Stimulated activated CD4-positive, alpha-beta T cell treated with anti-CD3 and anti-CD28 coated beads, Interleukin-15, amount 100 ng/mL, for 1 hour (primary cell): ENCODE measurements at places on chromosomes 3 and 15.
A peak's percentile ranks its signal among the peaks of the same experiment; 100 is the strongest.

DNA sequence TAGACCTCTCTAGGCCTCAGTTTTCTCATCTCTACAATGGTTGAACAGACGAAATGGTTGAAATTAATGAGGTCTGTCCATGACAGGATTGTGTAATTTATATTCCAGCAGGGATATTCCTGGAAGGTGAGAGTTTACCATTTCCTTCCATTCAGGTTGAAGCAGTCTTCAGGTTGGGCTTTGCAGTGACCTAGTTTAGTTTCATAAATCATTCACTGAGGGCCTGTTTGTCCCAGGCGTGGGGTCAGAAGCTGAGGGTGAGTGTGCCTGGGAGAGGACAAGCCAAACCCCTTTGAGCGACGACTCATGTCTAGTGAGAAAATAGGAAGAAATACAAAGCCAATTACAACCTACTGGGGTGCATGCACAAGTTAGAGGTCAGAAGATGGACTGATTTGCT lies 57.2 kb upstream of the CACNA2D3 start:
- DNase-seq, result no peak

GRCh38 chr3:125375950-125376679 lies 990 bp upstream of the ZNF148 start:
- no peak for DNase-seq

- DNase-seq, result no peak
These were observed 112.3 kb downstream of the WDR76 start for GRCh38 chr15:43939070-43939469.

GRCh38 chr3:72413228-72413627 lies 435.0 kb downstream of the SHQ1 start:
- no peak for DNase-seq

- no peak for DNase-seq
These were observed 10.7 kb downstream of the GORASP1 start for GRCh38 chr3:39096775-39097174.

- DNase-seq, result no peak
These were observed 120.1 kb upstream of the SPATA12 start for GRCh38 chr3:56940321-56940720.

DNA sequence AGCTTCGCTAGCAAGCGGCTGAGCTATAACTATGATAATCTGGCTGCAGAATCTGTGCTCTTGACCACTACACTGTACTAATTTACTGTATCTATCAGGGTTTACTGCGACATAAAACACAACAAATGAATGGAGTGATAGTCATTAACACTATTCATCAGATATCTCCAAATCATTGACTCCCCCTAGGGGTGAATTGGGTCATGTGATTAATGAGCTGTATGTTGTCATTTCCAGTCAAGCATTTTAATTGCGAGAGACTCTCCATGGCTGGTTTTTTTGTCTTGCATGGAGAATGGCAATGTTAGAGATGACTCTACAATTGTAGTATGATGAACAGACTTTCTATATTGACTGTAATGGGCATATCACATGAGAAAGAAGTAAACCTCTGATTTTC lies 10.5 kb upstream of the TM4SF18 start:
- no peak for DNase-seq

GRCh38 chr3:24128199-24129005 lies 183.3 kb downstream of the NR1D2 start:
- no peak for DNase-seq

DNA sequence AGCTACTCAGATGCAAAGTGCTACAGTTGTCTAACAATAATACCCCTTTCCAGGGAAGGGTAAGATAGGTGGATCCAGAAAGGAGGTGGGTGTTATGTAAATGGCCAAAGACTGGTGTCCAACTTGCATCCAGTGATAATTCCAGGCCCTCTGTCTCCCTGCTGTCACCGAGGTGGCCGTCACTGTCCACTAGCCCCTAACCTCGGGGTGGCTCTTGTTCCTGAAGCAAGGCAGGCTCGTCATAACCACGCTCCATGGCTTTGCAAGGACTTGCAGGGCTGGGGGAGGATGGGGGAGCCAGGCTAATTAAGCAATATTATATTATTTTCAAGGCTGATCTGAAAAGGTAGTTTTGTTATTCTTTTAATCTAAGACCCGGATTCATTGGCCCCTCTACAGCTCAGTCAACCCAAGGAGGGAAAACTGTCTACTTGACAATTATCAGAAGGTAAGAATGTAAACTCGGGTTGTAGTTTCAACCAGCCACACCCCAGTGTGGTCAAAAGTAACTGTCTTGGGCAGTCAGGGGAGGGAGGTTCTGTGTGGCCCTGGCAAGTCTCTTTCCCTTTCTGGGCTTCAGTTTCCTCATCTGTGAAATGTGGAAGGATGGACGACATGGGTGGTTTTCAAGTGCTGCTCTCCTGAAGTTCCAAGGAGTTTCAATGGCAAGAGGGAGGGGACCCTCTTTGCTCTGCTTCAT lies 220.1 kb upstream of the BHLHE40 start:
- no peak for DNase-seq

DNA sequence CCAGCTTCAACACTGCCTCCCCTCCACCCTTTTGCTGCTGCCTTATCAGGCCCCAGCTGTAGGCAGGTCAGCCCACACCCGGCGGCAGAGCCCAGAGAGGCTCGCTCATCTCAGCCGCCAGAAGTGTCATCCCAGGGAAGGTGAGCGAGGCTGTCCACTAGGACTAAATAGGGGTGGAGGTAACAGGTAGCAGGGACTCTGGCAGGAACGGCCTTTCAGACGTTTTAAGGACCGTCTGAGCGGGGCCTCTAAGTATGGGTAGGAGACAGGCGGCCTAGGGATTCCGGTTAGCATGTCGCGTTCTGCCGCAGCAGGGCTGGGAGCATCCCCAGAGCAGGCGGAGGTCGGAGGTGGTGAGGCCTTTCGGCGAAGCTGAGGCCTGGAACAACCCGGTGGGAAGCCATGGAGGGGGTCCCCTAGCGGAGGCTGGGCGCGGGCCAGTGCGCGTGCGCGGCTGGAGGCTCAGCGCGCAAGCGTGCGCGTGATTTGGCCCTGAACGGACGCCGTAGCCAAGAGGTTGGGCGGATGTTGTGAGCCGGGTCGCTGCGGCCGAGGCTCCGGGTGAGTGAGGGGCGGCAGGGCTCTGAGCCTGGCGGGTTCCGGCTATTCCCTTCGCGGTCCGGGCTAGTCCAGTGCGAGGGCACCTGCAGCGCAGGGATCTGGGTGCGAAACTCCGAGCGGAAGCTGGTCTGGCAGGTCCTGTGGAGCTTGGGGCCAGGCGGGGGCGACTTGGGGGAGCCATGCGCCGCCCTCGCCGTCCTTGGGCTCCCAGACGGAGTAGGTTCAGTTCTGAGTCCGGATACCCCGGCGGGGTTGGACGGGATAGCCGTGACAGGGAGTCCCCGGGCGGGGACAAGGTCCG lies at the start of the genes MST1 and RNF123:
Gene MST1 (minus strand): TSS at position 429 of the 862 bp plus-strand sequence. CDS start 783 bp downstream, outside the sequence.
Gene RNF123 (plus strand): TSS at position 512 of the 862 bp plus-strand sequence. CDS start 1,609 bp downstream, outside the sequence.
- DNase-seq, result peak; percentile 90

DNA sequence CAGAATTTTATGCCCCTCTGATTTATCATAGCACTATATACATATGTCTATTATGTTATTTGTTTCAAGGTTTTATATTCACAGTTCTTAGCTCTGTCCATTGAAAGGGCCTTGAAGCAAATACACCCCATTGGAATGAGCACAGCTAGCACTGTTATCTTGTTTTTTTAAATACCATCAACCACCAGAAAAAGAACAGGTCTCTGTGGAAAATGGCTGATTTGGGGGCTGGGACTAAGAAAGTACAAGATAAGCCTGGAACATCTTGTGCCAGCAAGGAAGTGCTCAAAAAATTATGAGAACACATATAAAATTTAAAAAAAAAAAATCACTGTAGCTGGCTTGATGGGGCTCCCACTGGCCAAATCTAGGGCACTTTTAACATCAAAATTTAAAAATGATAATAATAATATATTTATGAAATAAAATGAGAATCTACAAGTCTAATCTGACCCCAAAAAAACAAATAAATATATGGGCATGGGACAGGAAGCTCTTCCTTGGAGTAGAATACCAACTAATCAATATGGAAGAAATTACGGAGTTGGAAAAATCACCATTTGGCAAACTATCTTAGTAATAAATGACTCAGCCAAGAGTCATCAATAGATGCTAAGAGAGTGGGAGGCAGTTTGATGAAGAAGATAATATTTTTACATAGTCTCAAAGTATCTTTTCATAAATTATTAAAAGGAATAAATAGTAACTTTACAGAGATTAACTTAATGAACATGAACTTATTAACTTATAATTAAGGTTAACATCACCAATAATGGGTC lies 20.5 kb downstream of the IFT80 start:
- no peak for DNase-seq

- peak; percentile 12 for DNase-seq
These were observed 490 bp downstream of the TOMM70 start for GRCh38 chr3:100400419-100400779.

DNA sequence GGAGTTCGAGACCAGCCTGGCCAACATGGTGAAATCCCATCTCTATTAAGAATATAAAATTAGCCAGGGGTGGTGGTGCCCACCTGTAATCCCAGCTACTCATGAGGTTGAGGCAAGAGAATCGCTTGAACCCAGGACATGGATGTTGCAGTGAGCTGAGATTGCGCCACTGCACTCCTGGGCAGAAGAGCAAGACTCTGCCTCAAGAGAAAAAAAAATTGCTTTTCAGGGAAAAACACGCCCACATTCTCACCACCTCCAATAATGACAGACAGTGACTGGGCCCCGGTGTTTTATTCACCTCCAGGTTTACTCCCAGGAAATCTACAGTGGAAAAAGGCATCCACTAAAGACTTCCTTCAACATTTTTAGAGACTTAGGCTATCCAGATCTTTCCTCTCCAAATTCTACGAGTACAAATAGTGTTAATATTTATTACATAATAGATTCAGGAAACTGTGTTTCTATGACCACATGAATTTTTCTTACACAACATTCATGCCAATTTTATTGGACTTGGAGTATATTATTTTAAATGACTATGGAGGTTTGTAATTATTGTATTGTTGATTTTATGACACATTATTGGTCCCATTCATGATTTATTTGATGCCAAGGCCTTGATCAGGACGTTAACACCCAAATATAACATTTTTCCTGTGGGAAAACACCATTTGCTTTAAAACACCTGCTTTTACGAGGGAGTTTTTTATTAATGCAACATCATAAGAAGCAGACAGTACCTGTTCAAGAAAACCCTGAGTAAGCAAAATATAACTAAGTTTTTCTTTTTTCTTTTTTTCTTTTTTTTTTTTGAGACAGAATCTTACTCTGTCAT lies 26.6 kb downstream of the IGF2BP2 start:
- DNase-seq, result no peak

DNA sequence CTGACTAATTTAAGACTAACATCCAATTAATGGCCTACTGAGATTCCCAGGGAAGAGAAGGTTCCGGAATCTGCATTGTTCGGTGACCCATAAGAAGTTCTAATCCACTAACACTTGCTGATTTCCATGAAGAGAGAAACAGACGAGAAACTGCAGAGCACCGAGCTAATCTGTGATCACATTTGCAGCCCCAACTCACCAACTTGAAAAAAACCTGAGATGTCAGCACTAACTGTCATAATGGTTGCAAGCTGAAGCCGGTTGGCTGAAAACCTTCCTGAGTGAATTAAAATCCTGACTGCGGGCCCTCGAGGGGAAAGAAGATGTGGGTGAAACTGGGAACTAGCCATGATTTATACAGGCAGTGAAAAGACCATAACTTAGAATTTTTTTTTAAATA lies 204.8 kb upstream of the IGF1R start:
- DNase-seq, result no peak

DNA sequence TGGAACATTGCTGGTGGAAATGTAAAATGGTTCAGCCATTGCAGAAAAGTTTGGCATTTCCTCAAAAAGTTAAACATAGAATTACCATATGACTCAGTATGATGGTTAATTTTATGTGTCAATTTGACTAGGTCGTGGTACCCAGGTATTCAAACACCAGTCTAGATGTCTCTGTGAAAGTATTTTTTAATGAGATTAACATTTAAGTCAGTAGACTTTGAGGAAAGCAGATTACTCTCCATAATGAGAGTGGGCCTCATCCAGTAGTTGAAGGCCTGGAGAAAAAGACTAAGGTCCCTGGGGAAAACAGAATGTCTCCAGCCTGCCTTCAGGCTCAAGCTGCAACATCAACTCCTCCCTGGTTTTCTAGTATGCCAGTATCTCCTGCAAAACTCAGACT lies 42.3 kb upstream of the TMEM87A start:
- no peak for DNase-seq

DNA sequence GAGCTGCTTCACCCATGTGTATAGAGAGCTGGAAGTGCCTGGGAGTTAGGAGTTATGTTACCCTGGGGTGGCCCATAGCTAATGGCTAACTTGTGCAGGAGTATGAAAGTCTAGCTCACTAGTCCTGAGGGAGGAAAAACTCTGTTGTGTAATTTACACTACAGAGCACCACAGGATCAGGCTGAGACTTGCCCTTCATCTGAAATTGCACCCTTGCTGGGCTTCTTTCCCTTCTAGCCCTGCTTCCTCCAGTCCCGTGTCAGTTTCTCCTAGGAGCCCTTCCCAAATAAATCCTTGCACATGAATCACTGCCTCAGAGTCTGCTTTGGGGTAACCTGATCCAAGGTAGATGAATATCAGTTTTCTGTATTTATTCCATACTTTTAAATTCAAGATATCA lies 40.0 kb downstream of the CTXND1 start:
- DNase-seq, result no peak

DNA sequence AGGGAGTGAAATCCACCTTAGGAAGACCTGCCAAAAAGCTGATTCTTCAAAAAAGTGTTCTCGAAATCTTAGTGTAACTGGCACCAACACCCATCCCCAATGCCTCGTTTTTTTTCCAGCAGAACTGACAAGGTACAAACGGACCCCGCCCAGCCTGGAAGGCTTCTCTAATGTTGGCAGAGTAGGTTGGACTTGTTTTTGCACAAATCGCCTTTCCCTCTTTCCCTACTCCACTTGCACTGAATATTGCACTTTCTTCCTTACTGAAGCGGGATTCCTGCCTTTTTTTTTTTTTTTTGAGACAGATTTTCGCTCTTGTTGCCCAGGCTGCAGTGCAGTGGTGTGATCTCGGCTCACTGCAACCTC lies 544 bp upstream of the TIMMDC1 start:
- DNase-seq, result no peak

- no peak for DNase-seq
These were observed 23.7 kb downstream of the ABHD2 start for GRCh38 chr15:89111961-89112340.

DNA sequence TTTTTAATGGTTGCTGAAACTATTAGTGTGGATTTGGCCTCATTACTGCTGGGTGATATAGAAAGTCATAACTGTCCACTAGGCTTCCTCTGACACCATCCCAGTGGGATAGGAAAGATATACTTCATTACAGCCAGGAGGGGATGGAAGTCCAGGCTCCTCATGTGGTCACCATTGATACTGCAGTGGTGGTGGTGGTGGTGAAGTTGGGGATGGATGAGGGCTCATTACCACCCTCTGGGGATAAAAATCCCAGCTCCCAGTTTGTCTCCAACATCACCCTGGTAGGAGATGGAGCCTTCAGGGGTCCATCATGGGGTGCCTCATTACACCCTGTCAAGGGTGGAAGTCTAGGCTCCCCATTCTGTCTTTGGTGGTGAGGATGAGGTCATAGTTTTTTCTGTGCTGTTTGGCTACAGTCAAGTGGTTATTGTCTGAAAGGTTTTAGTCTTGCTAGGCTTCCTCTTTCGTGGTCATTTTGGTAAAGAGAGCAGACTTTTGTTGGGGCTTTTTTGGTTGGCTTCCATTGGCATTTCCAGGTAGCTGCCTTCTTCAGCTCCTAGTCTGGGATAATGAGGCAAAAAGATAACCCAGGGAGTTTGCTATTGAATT lies 30.1 kb upstream of the FILIP1L start:
- no peak for DNase-seq
